Breast epithelium (tissue), 4 donors: ENCODE measurements at places on chromosomes 6 and 20. TPM values are rescaled to one million over a fixed set of nuclear protein-coding genes. Genes with fewer than 3 reads are reported as not detected.

DNA sequence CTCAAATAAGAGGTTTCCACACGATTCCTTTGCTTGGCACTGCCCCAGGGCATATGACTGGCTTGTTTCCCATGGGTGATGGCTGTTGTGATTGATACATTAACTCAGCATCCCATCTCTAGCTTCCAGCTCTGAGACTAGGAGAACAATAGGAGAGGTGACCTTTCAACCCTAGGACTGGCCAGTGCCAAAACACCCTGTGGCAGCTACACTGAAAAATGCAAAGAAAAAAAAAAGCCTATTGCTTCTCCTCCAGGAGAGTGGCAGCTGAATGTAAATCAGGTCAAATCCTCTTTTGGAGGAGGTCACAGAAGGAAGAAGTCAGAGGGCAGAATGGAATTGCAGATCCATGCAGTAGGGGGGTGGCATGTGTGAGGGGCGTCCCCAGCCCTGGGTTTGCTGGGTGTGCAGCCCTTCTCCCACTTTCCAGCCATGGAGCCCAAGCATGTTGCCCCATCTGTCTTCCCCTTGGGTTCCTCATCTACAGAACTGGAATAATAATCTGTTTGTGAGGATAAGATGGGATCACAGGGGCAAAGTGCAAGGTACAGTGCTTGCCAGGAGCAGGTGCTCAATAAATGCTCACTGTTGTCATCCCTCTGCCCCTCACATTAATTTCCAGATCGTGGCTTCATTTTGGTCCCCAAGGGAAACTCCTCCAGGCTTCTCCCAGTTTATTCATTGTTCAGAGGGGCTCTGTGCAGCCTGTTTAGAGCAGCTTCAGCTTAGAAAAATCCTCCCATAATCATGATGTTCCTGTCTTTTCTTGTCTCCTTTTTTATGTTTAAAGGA lies 245.0 kb upstream of the RIN2 start:
- no peak for DNase-seq

- DNase-seq, result no peak
Observed at GRCh38 chr6:125066964-125067363, 86.6 kb upstream of the TPD52L1 start.

Gene NQO2
- total RNA-seq, result 23.6 TPM

Gene NKAIN2
- total RNA-seq, result 1.8 TPM

Gene DEFB123
- not detected for total RNA-seq

Gene RBM24
- 1.3 TPM for total RNA-seq
